ENCODE measurements at places on chromosomes 13 and 19.

DNA sequence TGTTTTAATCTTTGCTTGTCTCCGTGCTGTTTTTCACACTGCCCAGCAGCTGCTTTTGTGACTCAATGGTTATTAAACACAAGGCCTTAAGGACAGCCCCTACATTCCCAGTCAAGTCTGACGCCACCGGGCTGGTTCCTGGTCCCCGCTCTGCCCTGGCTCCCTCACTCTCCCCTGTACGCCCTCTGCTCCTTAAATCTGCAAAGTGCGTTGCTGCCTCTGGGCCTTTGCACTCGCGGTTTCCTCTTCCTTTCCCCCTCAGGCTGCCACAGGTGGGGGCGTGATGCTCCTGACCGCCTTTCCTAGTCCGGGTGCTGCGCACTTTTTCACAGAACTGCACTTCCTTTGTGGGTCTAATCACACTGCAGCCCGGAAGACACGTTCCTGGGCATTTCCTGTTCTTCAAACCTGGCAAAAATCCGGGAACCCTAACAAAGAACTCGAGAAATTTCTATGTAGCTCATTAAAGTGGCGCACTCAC, 25.6 kb downstream of the NOSIP start:
- peak; percentile 10 for DNase-seq

DNA sequence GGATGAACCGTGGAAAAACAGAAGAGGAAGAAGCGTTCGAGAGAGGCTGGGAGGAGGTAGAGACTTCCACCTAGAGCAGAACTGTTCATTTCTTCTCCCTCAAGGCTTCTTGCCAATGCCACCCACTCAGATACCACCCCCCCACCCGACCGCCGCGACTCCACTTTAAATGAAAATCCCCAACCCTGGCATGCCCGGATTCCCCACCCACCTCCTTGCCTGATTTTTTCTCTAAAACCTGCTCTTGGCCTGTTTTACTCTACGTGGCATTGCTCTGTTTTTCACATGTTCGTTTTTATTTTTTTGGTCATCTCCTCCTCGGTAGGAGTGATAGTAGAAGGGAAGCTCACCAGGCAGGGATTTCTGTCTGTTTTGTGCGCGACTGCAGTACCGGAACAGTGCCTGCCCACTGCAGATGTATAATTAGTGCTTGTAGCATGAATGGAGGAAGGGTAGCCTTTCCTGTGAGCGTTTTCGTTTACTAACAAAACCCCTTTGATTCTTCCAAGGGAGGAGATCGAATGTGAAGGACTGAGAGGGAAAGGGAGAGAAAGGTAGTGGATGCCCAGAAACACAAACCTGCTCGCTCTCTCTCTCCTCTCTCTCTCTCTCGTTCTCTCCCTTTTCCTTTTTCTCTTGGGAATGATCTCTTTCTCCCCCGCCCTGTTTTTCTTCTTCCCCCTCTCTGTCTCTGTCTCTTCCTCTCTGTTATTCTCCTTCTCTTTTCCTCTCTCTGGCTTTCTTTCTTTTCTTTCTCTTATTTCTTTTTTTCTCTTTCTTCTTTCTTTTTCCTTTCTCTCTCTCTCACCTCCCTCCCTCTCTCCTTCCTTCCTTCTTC, 2.2 kb downstream of the CD70 start:
- no peak for DNase-seq

- no peak for DNase-seq
Measured at GRCh38 chr13:32203736-32204135, 111.4 kb downstream of the ZAR1L start.

DNA sequence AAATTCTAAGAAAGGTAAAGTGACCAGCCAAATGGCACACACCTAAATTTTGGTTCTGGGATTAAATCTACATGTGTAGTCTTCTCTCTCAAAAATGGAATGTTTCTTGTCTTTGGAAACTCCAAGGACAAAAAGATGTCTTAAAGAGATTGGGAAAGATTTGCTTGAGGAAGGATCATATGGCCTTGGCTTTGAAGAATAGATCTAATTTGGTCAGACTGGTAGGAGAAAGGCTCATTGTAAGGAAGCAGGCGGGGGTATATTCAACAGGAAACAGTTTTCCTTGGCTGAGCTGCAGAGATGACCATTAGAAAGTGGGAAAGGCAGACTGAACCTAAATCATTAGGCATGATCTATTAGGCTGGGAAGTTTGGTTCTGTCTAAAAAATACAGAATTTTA, 365.3 kb downstream of the DCT start:
- no peak for DNase-seq

DNA sequence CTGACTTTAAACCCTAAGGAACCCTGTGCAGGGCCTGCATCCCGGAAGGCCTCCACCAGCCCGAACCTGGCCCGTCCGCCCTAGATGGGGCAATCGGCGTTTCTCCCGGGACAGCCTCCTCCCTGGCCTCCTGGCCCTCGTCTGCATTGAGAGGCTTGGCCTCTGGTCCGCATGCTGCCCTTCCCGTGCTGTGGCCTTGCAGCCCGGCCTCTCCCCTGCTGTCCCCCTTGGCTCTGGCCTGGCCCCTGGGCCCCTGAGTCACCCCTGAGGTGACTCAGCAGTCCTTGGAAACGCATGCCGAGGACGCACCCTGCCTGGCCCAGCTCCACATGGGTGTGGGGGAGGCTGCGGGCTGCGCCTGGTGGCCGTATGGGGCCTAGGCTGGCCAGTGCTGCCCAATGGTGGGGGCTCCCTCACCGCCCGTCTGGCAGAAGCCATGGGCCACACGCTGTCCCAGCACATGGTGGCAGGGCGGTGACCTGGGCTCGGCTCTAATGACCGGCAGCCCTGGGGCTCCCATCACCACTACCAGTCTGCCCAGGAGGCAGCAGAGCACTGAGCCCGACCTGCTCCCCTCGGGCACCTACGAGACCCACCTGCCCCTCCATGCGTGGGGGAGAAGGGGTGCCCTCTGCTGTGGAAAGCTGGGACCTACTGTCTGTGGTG, 25.7 kb downstream of the SH3GL1 start:
- DNase-seq, result no peak

DNA sequence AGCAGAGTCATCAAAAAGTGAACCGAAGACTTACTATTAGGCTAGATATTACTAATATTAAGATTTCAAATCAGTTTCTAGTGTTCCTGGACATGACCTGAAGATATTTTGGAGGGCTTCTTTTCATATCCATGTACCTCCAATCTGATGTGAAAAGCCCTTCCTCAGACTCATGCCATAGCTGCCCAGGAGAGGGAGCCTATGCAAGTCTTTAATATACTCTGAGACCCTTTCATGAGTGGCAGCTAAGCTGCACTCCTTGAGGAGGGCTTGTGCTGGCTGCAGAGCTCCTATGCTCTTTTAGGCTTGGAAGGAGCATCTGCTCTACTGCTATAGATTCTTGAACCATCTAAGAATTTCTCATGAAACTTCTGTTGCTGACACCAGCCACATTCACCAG, 715.3 kb downstream of the OLFM4 start:
- DNase-seq, result no peak

DNA sequence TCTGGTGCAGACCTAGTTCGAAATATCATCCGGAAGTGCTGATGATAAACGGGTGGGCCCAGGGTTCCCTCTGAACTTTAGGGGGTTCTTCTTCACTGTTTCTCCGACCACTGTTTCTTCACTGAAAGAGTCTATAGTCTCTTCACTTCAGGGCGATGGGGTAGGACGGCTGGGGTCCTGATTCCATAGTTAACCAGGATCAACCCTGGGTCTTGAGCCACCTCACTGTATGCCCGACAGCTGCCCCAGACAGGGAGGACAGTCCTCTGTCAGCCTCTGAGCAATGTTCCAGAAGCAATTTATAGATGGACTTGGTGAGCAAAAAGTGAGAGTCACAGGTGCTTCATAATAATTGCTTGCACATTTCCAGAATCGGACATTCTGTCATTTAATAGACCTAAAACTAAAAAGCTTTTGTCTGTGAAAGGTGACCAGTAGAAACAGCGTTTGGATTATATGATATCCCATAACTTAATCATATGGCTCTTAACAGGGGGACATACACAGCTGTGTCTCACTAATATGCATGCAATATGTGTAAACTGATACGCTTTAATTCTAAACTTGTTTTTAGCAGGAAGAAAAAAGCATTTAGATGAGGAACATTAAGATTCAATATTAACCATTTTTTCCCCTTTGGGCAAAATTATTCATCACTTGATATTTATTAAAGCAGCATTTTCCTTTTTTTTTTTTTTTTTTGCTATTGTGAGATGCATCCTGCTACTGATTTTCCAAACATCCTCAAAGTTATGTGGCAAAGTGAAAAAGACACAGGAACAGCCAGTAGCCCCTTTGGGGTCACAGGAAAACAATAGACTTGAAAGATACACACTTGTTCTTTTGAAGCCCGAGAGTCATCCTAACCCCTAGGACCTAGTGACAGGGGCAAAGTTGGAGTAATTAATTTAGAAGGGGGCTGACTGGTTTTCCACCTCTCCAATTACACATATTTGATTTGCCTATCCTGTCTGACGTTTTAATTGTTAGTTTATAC, 277.0 kb downstream of the ZNF536 start:
- DNase-seq, result no peak

DNA sequence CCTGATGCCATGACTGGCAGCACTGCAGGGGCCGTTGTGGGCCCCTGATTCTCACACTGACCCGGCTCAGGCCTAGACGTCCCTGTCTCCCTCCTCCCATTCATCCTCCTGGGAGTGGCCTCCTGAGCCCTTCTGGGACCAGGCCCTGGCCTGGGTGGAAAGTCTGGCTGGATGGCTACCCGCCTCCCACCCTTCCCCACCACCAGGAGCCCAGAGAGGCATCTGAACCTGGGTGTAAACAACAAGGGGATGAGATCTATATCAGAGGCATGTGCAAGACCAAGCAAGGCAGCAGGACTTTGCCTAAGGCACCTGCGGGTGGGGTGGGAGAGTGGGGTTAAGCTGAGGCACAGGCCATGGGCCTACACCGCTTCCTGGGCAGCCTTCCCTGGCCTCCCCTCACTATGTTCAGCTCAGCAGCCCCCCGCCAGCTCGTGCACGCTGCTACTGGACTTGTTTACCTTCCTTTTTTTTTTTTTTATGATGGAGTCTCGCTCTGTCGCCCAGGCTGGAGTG, 22.0 kb upstream of the ASPDH start:
- DNase-seq, result no peak

GRCh38 chr13:112990783-112991182, 21.8 kb downstream of the MCF2L start:
- no peak for DNase-seq

- no peak for DNase-seq
Measured at GRCh38 chr19:54644056-54644455, 13.8 kb downstream of the LILRB1 start.

DNA sequence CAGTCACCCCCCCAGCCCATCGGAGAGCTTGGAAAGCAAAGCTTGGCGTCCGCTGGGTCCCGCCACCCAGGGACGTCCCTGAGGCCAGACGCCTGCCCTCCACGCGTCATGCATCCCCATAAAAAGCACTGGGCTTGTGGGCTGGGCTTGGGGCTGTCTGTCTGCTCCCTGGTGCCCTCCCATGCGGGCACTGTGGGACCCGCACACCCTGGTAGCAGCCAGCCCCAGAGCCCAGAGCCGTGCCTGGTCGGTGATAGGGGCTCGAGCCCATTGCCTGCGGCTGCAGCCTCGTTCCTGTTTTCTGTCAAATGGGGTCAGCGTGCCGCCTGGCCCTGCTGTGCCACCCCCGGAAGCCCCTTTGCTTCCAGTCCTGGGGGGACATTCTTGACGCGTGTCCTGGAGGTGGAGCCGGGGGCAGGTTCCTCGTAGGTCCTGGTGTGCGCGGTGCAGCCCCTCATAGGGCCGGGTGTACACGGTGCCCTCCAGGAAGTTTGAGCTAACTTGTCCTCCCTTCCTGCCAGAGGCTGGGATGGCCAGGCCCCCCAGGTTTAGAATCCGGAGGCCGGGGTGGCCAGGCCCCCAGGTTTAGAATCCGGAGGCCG, 4.3 kb upstream of the GZMM start:
- no peak for DNase-seq

- DNase-seq, result no peak
Measured at GRCh38 chr19:13425151-13425550, 81.1 kb downstream of the CACNA1A start.

DNA sequence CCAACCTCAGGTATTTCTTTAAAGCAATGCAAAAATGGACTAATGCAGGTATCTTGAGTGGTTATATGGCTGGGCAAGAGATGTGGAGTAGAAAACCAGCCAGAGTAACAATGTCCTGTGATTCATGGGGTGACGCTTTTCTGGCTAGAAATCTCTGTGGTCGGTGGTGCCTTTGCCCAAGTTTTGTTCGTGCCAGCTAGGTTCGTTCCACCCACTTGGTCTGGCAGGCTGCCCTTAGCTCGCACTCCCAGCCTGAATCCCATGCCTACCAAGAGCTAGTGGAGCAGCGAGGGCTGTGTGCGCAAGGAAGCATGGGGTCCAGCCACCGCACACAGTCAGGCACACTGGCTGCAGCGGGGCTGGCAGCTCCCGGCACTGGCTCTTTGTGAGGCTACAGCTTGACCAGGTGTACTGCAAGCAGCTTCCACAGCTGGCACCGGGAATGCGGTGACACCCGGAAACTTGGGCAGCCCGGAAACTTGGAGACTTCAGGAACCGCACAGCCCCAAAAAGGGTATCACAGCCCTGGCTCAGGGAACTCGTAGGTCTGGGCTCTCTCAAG, 349.6 kb upstream of the PCDH20 start:
- no peak for DNase-seq

GRCh38 chr19:51161266-51161665, 19.2 kb downstream of the SIGLEC7 start:
- DNase-seq, result no peak

DNA sequence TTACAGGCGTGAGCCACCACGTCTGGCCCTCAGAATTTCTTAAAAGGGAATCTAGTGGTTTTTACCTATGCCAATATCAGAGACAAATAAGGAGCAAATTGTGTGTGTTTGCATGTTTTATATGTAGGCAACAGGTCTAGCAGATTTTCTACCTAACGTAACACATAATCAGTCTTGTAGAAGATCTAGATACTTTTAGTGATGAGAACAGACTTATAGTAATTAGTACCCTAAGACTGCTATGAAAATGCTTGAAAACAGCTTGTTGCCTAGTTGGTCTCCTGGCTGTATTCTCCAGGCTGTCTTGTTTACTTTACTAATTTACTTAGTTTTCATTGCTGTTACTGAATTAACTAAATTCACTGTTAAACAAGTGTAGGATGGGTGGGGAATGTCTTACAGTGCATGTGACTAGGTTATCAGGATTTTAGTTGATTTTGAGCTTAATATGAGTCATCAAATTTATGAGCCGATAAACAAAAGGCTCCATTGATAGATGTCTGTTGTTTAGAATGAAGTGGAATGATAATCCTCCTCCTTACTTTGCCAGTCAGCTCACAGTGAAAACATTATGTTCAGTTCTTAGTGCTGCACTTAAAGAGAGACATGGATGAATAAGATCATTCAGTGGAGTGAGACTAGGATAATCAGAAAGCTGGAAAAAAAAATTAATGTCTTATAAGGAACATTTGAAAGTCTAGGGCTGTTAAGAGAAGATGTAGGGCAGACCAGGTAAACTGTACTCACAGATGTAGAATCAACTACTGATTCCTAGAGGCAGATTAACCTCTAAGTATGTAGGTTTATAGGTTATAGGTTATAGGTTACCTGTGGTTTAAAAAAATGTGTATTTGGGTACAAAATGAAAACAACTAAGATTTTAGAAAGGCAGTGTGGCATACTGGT, 22.4 kb downstream of the GTF2F2 start:
- DNase-seq, result no peak

- no peak for DNase-seq
Measured at GRCh38 chr19:1354970-1355567, 28.6 kb upstream of the NDUFS7 start.
